ENCODE measurements at places on chromosomes 11 and 22.

DNA sequence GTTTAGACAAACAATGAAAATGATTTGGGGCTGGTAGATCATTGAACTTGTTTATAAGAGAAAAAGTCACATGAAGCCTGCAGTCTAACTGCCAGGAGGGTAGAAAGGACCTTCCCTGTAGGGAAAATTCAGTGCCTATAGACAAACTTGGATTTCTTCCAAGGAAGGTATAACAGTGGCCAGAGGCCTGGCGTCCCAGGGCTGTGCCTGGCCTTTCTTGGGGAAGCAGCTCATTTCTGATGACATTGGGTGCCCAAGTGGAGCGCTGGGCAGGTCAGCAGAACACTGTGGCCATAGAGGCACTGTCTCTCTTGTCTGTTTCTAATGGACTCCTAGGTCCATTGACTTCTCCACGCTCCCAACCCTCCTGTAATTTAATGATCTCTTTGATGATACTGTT is 6.6 kb upstream of the FXYD6 start:
- no peak for DNase-seq

DNA sequence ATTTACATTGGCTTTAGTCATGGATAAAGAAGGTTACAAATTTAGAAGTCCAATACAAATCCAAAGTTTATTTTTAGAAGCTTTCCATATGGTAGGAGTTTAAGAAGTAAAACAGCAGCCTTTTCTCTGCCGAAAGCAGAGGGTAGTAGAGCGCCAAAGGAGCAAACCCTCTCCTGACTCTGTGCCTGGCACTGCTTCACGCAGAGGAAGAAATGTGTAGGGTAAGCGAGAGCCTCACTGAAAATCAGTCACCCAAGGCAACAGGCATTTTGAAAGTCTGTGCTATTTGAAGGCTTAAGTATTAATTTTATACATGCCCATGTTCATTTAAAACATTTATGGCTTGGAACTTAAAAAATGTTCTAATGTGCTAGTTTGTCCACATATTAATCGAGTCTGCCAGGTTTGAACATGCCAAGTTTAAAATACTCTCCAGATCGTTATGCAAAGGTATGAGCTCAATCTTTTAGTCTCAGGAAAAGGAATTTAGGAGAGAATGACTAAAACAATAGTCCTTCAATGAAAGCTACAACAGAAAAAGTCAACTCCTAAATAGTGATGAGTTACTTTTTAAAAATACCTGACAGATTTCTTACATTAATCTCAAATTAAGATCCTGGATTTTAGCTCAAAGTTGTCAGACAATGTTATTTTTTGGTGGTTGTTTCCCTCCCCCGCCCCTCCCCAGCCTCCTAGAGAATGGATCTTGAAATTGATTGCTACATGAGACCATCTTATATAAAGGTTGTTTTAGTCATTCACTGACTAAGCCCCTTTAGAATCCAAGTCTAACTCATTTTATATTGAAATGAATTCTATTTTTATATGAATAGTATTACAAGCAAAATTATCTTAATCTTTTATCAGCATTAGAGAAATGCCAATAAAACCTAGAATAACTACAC is 38.7 kb downstream of the MRTFA start:
- peak; percentile 78 for DNase-seq

- no peak for DNase-seq
Observed at GRCh38 chr11:75664389-75664788, 4.4 kb downstream of the MAP6 start.

DNA sequence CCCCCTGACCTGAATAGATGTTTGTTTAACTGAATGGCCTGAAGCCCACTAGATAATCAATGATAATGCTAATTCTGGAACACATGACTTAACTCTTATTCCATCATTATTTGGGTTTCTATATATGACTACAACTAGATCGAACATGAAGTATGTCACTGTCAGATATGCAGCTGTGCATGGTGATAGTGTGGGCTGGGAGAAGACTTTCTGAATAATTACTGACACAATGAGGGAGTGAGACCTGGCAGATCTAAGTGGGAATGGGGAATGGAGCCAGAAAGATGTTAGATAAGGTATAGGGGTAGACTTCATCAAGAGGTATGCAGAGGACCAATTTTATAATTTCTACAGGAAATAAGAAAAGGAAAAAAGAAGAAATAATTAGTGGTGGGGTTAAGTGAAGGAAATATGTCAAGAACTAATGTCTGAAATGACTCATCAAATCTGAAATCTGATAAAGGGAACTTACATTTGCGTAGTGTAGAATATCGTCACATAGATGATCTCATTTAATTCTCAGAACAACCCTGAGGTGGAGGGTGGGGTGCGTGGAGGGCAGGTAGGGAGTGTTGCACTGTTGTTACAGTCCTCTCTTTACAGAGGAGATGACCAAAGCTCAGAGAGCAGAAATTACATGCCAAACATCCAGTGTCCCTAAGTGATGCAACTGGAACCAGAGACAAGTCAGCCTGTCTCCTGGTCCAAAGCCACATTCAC is 68.2 kb upstream of the EED start:
- peak; percentile 53 for DNase-seq

GRCh38 chr11:26519469-26519868 is 52.6 kb downstream of the MUC15 start:
- no peak for DNase-seq

DNA sequence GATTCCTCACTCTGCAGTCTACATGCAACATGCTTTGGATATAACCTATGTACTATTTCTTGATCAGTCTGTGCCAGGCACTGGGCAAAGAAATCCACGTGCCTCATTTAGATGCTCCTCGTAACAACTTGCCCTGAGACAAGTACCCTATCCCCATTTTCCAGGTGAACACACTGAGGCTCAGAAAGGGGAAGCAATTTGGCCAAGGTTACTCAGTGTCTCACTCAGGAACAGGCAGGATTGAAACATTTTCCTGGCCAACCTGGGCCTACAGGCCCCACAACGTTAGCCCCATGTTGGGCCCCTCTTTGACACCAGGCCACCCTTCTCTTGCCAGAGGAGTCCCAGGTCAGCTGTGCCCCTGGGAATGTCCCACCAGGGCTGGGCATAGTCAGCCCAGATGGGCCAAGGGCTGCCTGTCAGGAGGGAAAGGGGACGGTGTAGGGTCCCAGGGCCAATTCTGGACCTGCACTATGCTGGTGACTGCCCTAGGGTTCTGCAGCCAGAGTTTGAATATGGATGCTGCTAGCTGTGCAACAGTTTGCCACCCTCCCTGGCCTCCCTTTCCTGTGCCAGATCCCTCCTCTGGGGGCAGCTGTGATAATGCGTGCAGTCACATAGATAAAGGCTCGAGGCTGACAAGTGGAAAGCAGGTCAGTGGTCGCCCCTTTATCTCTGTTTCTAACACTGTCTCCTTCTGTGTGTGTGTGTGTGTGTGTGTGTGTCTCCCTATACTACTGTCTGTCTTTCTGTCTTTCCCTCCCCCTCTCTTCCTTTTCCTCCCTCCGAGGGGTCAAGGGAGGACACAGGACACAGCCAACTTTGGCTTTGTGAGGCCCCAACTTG is 10.4 kb upstream of the EMID1 start:
- no peak for DNase-seq

DNA sequence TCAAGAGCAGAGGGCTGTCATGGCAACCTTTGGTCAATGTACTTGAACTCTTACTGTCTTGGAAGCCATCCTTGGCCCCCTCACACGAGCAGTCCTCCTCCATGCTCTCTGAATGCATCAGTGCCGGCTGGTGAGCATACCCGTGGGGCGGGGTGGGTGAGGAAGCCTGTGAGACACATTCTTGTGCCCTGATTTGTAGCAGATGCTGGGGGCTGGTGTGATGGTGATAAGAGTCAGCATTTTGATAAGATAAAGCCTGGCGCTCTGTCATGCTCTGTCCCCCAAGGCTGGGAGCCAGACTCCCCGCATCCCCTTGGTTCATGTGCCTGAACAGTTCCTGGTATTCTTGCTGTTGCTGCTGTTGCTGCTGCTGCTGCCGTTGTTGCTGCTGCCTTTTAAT is 20.5 kb upstream of the APOA1 start:
- DNase-seq, result no peak

DNA sequence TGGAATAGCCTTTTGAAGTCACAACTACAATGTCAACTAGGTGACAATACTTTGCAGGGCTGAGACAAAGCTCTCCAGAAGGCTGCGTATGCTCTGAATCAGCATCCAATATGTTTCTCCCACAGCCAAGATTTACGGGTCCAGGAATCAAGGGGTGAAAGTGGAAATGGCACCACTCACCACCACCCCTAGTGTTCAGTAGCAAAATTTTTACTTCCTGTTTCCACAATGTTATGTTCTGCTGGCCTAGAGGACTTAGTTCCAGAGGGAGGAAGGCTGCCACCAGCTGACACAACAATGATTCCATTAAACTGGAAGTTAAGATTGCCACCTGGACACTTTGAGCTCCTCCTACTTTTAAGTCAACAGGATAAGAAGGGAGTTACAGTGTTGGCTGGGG is 68.5 kb upstream of the MPEG1 start:
- no peak for DNase-seq

- no peak for DNase-seq
Observed at GRCh38 chr11:109329716-109330115, 92.3 kb upstream of the C11orf87 start.

DNA sequence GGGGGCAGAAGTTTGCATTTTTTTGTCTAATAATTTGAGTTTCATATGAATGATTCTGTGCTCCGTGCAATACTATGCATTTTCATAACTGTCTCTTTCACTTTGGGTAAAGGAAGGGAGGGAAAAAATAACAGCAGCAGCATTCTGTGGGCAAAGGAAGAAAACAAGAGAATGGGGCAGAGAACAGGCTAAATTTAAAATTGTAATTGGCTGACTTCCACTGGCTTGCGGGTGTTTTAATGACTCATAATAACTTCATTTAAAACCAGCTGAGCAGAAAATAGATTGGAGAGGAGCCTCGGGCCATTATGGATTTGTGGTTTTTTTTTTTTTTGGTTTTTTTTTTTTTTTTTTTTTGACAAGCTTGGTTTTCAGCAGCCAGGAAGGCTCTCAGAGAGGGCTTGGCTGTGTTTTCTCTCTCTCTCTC is 107.4 kb downstream of the ZBTB16 start:
- DNase-seq, result peak; percentile 98

GRCh38 chr11:13962562-13963168 is at the start of gene SPON1:
TSS of gene SPON1 (plus strand) at chr11:13962723. CDS start at chr11:13962905, 182 bp downstream.
- peak; percentile 49 for DNase-seq

- no peak for DNase-seq
Observed at GRCh38 chr11:94544646-94545263, 1.0 kb downstream of the FUT4 start.

DNA sequence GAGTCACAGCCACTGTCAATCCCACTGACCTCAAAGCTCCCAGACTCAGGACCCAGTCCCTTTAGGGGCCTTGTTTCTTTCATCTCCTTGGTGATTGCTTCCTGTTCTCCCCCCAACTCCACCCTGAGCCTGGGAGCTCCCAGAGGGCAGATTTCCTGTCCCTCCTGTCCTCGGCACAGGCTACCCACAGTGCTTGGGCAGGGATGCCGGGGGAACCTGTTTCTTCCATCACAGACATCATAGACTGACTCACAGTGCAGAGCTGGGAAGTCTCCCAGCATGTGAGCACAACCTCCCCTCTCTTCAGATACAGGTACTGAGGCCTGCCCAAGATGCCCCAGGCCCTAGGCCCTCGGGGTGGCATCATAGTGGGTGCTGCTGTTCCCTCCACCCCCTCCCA is 16.6 kb downstream of the TRIM29 start:
- DNase-seq, result no peak

GRCh38 chr11:1140642-1141490 is 16.9 kb upstream of the MUC5AC start:
- DNase-seq, result no peak

DNA sequence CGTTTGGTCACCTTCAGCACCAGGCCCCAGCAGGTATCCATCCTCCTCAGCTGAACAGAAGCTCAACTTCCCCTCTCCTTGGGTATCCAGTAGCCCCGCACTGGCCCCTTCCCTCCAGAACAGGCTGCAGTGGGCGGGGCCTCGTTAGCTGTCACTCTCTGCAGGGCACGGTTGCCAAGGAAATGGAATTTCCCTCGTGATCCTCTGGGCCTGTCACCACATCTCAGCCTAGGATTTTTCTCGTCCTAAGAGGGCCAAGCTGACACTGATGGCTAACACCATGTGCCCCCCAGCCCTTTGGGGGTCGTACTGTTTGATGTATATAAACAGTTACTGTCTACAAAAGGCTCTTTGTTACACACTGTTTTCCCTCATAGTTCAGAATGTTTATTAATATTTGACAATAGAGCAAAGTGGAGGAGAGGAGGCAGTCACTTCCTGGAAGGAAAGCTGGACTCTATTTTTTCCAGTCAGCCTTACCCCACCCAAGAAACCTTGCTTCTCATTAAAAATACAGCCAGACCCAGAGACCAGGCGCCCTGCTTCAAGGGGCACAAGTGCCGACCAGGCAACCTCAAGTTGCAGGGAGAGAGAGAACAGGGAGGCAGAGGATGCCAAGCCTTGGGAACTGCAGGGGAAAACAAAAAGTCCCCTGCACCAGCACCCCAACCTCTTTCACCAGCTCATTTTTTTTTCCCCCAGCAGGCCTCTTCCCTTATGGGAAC is 44.5 kb downstream of the FEZ1 start:
- peak; percentile 47 for DNase-seq

DNA sequence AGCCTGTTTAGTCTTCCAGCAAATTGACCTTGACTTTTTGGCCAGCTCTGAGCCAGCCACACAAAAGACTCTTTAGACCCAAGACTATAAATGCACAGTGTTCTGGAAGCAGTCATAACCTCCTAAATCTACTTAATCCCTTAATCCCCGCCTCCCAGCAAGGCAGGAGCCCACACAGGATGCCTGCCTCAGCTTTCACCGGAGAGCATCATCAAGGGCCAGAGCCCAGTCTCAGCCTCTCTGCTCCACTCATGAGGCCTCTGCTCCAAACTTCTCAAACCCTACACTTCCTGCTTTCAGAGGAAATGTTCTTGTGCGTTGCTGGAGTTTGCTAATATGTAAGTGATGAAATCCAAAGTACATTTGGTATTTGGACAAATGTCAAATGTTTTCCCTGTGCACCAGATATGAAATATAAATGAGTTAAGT is 57.9 kb upstream of the FSHB start:
- DNase-seq, result no peak

DNA sequence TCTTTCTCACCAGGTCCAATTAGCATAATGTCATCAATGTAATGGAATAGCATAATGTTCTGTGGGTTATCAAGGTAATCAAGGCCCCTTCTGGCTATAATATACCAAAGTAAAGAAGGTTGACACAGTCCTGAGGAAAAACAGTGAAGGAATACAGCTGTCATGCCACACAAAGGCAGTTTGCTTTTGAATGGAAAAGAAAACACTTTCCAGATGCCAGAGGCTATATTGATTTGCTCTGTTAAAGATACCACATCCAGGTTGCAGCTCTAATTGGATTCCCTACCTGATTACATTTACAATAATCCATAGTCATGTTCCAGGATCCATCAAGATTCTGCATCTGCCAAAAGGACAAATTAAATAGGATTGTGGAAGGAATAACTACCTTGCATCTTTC is 22.3 kb upstream of the CLPB start:
- DNase-seq, result no peak
